ENCODE measurements at places on chromosomes 7 and 10.

- DNase-seq, result no peak
Measured at GRCh38 chr10:21260506-21261149, 264.9 kb downstream of the SKIDA1 start.

DNA sequence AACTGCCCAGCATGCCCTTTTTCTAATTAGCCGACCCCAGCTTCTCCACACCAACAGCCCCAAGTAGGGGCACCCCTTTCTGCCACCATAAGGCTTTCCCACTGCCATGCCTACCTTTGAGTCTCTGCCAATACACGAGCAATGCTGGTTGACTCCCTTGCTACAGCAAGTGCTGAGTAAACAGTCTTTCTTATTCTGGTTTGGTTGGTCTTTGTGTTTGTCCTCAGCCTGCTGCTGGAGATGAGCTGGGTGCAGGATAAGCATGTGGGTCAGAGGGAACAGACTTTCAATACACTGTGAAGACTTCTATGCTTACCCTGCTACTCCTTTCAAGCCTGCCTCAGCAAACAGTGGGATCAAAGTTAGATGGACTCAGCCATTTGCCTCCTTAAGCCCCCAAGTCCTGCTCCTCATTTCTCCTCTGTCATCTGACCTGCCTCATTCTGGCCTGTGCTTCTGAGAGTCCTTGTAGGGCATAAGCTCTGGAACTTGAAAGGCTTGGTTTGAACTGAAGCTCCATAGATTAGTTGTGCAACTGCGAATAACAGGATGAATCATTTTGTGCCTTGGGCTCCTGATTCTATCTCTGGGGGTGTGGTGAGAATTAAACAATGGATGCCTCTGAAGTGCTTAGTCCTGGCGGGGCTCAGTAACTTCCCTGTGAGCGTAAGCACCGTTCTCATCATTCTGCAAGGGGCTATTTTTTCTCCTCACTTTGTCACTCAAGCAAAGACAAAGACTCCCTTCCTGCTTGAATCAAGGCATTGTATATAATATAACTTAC is 533.8 kb upstream of the DPP6 start:
- no peak for DNase-seq

DNA sequence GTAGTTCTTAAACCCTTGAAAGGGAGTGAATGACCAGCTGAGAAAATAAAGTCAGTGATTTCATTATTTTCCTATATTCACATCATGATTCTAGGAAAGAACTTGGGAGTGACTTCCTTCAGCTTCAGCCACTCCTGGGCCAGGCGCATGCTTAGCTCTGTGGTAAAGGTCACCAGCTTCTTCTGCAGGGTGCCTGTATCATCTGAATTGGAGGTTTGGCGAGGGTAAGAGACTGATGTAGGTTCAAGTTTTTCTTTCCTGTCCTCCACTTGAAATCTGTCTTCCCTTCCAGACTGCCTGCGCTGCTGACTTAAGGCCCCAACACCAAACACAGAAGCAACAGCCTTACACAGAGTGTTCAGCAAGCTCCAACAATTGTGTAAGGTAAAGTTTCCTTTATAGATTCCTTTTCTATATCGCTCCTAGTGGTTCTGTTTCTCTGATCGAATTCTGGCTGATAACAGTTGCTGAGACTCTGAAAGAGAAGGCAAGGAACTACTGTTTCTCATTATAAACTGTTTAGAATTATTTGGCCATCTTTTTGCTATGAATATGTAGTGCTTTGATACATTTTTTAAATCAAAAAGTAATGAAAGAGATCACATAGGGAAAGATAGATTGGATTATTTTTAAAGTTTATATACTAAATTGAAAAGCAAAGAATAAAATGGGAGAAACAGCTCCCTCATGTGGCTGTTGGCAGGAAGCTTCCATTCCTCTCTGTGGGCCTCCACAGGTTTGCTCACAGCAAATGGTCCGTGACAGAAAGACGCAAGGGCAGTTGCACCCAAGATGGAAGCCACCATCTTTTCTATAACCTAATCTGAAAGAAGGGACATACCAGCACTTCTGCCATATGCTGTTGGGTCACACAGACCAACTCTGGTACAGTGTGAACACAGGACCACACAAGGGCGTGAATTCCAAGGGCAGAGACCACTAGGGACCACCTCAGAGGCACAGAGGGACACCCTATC is 14.0 kb downstream of the GATAD1 start:
- DNase-seq, result peak; percentile 46

DNA sequence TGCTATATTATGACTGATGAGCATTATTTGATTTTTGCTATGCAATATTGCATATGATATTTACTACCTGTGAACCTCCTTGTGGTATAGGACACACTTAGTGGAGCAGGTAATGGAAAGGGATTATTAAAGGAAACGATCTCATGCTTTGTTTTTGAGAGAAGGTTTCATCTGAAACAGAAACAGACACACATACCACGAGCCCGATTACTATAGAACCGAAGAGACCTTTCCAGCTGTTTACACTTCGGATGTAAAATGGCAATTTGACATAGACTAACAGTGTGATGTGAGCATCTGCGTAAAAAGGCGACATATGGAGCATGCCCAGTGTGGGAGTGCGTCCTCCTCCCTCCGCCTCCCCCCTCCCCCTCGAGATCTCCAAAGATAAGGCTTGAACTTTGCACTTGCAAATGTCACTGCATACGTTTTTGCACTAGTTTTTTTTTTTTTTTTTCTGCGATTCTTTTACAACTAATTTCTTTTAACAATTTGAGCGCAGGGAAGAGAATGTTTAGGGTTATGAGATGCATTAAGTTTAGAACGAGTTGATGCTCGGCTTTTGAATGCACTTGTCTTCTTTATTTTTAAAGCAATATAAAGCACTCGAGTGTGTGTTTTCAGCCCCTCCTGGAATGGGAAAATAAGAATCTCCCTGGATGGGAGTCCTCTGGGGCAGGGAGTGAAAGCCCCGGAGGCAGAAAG is 251.0 kb downstream of the NSUN6 start:
- DNase-seq, result peak; percentile 88

DNA sequence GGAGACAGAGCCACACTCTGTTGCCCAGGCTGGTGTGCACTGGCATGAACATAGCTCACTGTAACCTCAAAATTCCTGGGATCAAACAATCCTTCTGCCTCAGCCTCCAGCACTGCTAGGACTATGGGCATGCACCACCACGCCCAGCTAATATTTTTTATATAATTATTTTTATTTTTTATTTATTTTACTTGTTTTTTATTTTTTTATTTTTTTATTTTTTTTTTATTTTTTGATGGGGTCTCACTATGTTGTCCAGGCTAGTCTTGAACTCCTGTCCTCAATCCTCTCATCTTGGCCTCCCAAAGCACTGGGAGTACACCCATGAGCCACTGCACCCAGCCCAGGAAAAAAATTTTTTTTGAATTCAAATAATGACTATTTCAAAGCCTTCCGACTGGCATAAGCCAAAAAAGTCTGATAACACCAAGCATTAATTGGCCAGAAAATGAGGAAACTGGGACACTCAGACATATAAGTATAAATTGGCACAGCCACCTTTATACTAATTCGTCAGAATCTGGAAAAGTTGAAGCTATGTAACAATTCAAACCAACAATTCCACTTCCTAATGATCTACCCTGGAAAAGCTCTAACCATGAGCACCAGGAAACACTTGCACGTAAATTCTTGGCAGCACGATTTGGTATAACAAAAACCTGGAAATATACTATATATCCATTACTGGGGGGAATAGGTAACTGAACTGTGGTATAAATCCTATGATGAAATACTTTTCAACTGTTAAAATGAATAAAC is 6.3 kb downstream of the ZC3HAV1 start:
- no peak for DNase-seq

GRCh38 chr7:134472572-134473244 is 13.8 kb upstream of the AKR1B1 start:
- no peak for DNase-seq

DNA sequence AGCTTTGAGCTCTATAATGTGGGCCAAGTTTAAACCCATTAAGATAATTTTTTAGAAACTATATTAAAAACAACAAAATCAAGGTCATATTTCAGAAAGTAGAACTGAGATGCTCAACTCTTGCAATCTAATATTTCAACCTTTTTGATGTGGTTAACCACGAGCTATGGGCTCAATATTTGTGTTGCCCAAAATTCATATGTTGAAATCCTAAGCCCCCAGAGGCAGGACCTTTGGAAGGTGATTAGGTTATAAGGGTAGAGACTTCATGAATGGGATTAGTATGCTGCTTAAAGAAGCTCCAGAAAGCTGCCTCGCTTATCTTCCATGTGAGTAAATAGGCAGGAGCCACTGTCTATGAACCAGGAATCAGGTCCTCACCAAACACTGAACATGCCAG is 284.4 kb downstream of the CRPPA start:
- DNase-seq, result no peak

GRCh38 chr7:20141666-20142065 is 75.5 kb downstream of the MACC1 start:
- no peak for DNase-seq

DNA sequence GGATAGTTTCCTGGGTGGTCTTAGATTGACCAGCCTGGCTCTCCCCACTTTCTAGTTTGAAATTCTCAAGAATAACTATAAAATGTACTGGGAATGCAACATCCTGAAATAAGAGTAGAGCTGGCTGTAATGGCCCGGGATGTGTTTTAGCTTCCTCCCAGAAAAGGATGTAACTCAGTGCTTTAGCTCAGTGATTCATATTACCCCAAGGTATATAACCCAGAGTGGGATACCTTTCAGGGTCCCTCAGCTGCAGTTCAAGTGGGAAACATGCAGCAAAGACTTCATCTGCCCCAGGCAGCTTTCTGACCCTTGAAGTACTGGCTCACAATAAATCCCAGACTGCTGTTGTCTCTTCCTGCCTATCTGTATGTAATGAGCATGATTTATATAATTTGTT is 666.7 kb upstream of the KCND2 start:
- no peak for DNase-seq

DNA sequence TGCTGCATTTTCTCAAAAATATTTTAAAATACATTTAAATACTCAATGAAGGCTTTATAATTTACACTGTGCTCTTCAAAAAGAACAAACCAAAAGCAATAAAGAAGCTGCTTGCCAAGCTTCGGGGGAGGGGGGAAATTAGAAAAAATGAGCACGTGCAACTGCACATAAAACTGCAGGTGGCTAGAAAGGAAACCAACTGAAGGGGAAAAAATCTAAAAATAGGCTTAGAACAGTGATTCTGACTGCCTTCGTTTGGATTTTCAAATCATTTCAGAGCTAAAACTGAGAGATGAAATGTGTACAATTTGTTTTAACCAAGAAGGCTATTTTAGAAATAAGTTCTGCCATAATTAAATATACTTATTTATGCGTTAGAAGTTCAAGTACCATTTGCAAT is 61.4 kb downstream of the ABI1 start:
- peak; percentile 74 for DNase-seq

DNA sequence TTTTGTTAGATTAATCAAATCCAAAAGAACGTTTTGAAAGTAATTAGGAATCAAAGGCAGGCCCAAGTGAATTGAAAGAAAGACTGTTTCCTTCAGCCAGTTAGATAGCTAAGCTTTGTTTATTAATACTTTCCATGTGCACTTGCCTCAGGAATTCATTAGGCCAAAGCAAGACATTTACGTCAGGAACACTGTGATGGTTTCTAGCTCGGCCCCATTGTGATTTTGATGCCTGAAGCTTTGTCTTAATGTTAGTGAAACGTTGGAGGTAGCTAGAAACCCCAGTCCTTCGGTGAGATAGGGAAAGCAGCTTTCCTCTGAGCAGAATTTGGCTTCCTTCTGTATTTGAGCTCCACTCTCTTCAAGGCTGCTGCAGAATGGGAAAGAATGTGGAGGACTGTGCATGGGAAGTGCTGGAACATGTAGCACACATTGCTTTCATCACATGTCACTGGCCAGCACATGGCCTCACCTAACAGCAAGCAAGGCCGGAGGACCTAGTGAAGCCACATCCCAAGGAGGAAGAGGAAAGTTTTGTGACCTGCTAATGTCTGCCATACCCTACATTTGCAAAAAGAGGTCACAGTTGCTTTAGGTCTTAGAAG is 64.1 kb downstream of the PCGF5 start:
- no peak for DNase-seq

DNA sequence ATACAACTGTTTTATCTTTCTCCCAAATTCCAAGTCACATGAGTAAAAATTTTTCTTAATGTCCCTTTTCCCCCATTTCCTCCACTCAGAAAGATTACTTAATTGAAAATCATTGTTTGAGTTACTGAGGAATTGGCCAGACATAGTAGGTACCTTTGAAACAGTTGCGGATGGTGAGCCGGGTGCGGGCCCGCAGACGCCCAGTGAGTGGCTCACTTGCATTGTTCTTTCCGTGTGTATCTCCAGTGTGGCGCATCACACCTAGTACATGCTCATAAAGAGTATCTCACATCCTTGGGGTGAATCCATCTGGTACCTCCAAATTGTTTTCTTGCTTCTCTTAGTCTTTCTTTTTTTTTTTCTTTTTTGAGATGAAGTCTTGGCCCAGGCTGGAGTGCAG is 14.3 kb downstream of the TRRAP start:
- no peak for DNase-seq

DNA sequence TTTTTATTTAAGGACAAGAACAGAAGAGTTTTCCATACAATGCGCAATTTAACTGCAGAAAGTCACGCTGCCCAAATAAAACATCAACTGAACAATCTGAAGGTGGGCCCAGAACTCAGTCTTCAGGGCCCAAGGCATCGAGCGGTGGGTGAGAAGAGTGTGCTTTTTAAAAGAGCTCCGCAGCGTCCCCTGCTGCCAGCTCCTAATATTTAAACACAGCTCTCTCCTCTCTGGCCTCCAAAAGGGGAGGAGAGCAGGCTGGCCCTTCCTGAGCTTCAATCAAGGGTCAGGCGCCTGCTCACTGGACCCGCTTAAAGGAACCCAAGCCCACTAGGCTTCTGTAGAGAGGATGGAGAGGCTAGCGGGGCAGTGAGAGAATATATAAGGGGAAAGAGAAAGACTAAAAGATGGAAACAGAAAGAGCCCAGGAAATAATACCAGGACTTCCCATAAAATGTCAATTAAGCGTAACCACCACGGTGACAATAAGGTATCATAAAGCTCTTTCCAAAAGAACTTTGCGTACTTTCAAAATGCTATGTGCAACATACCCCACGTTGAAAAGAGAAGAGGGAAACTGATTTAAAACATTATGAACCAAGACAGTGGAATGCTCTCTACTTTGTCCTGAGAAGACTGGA is 2.8 kb downstream of the FAM53B start:
- DNase-seq, result peak; percentile 91
